Esophagus squamous epithelium (tissue), 5 donors: ENCODE measurements at places on chromosomes 6 and 20.
A peak's percentile ranks its signal among the peaks of the same experiment; 100 is the strongest.

DNA sequence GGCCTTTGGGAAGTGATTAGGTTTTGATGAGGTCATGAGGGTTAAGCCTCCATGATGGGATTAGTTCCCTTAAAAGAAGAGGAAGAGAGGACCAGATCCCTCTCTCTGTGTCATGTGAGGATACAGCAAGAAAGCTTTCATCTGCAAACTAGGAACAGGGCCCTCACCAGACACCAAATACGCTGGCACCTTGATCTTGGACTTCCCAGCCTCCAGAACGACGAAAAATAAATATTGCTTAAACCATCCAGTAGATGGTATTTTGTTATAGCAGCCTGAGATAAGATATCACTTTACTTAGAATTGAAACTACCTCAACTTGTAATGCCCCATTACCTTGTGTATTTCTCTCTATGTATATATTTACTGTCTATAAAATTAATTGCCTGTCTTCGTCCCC, 65.4 kb upstream of the NNAT start:
- H3K4me1 ChIP-seq: no peaks in the 10 kb centered on the region
- H3K4me3 ChIP-seq: no peak overlapping the region
- H3K27me3 ChIP-seq: no peaks in the 10 kb centered on the region
- no peaks in the 10 kb centered on the region for H3K36me3 ChIP-seq

GRCh38 chr6:36963451-36964290, 9.1 kb downstream of the PI16 start:
- peak overlapping the region; percentile 10 for H3K27ac ChIP-seq
- H3K4me3 ChIP-seq: no peak overlapping the region
- H3K4me1 ChIP-seq: peaks cover 16% of the 10 kb centered on the region
- no peak for DNase-seq
- no peaks in the 10 kb centered on the region for H3K36me3 ChIP-seq

DNA sequence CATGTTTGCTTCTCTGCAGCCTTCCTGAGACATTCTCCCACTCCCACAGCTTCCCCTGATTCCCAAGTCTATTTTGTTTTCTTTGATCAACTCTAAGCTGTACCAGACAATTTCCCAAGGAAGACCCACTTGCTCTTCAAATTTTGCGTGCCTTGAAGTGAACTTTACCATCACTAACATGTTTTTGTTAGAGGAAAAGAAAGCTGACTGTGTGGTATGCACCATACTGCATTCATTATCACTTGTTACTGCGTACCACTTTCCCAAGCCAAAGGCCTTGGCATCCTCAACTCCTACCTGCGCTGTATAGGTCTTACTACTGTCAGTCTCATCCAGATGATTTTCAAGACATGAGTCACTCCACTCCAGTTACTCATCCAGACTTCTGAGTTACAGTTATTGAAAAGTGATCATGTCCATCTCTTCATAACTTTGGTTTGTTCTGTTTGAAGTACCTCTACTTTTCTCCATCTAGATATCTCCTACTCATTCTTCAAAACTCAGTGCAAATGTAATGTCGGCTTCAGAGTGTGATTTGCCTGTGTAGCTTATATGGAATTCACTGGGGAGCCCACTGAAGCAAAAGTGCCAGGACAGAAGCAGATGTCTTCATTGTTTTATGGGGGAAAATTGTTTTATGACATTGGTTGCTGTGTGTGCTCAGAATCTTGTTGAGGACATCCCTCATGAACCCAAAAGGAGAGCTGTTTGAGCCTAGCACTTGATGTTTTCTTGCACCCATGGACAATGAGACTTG, 5.2 kb downstream of the RPS12 start:
- peaks cover 10% of the 10 kb centered on the region for H3K4me1 ChIP-seq
- peaks cover 28% of the 10 kb centered on the region for H3K36me3 ChIP-seq
- no peak overlapping the region for H3K4me3 ChIP-seq
- DNase-seq: no peak
- no peak overlapping the region for H3K27ac ChIP-seq
- H3K27me3 ChIP-seq: no peaks in the 10 kb centered on the region

DNA sequence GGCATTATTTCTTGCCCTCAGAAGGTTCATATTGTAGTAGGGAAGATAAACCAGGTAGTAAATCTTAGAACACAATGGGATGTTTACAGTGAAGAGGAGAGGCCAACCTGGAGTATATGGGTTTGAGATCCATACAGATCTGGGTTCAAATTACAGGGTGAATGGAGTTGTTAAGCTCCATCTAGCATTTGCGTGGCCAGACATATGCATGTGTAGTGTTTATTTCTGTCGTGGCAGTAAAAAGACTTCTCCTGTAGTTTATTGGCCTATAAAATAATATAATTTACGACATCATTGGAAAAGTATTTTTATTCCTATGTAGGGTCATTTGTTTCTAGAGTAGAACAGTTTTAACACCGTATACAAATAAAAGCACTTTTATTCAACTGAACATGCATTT, 25.2 kb upstream of the TULP4 start:
- H3K4me3 ChIP-seq: no peak overlapping the region
- H3K27ac ChIP-seq: no peak overlapping the region
- peaks cover 10% of the 10 kb centered on the region for H3K4me1 ChIP-seq
- H3K36me3 ChIP-seq: no peaks in the 10 kb centered on the region

DNA sequence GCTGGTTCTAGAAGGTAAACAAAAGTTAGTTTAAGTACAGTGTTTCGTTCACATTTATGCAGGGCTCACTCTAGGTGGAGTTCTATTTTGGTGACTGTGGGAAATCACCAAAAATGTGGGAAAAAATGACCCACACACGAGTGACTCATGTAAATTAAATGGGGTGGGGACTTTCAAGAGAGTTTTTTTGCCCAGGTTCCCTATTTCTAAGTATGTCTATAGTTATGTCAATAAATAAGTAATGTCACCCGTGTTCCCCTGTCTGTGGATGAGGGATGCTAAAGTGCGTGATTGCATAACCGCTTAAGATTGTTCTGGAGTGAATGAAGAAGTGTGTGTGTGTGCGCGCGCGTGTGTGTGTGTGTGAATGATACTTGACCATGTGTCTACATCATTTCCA, 69.1 kb downstream of the MYB start:
- no peak overlapping the region for H3K4me3 ChIP-seq
- no peaks in the 10 kb centered on the region for H3K4me1 ChIP-seq

- peaks cover 72% of the 10 kb centered on the region for H3K4me1 ChIP-seq
- no peaks in the 10 kb centered on the region for H3K27me3 ChIP-seq
- DNase-seq: no peak
- no peaks in the 10 kb centered on the region for H3K36me3 ChIP-seq
Measured at GRCh38 chr6:16698997-16699868, 62.0 kb downstream of the ATXN1 start.

DNA sequence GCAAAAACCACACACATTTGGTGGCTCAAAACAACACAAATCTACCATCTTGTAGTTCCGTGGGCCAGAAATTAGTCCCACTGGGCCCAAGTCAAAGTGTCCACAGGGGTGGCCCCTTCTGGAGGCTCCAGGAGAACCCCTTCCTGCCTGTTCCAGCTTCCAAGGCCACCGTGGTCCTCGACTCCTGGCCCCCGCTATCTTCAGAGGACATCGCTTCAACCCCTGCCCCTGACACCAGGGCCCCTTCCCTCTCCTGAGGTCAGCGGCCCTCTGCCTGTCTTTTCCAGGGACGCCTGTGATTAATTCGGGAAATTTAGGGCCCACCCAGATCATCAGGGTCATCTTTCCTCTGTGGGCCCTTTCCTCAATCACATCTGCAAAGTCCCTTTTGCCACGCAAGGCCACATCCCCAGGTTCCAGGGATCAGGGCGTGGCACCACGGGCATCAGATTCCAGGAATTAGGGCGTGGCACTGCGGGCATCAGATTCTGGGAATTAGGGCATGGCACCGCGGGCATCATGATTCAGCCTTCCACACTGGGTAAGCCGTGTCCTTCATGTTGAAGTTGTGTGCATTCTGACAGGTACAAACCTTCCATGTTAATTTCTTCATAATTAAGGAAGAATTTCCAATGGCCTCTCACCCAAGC, 59.9 kb upstream of the SMOC2 start:
- H3K4me1 ChIP-seq: peaks cover 3% of the 10 kb centered on the region
- H3K27me3 ChIP-seq: no peaks in the 10 kb centered on the region
- no peaks in the 10 kb centered on the region for H3K36me3 ChIP-seq
- H3K27ac ChIP-seq: no peak overlapping the region
- no peak overlapping the region for H3K4me3 ChIP-seq

DNA sequence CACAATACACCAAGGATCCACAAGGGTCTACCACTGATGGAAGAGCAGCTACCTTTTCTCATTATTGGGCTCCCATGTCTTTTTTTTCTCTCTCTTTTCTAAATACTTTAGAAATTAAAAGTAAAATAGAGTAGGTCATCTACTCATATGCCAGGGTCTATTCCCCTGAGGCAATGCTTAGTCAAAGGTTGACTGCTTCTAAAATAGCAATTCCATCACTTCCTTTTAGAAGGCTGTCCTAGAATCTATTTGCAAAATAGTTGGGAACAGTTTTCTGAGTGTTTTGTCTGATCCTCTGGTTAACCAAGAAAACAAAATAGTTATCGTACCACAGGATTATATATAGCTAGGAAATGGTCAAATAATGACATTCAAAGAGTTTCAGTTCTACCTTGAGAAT, 174.1 kb downstream of the COL21A1 start:
- no peaks in the 10 kb centered on the region for H3K4me1 ChIP-seq
- no peak overlapping the region for H3K27ac ChIP-seq
- no peak overlapping the region for H3K4me3 ChIP-seq
- H3K27me3 ChIP-seq: no peaks in the 10 kb centered on the region
- H3K36me3 ChIP-seq: no peaks in the 10 kb centered on the region
- DNase-seq: no peak

GRCh38 chr6:45297320-45297719, 30.8 kb upstream of the RUNX2 start:
- no peaks in the 10 kb centered on the region for H3K27me3 ChIP-seq
- H3K4me3 ChIP-seq: no peak overlapping the region
- H3K36me3 ChIP-seq: no peaks in the 10 kb centered on the region
- no peaks in the 10 kb centered on the region for H3K4me1 ChIP-seq
- DNase-seq: no peak
- no peak overlapping the region for H3K27ac ChIP-seq

DNA sequence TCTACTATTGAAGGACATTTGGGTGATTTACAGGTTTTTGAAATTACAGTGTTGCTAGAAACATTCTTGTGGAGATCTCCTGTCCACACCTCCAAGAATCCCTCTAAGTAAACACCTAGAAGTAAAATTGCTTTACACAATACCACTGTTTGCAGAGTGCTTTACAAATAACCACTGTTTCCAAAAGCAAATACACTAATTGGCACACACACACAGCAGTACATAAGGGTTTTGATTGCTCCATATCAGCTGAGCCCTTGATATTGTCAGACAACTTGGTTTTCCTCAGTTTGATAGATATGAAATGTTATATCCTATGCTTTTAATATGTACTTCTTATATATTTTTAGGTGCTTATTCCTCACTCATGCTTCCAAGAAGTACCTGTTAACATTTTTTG, 6.3 kb downstream of the HMGN4 start:
- H3K36me3 ChIP-seq: no peaks in the 10 kb centered on the region
- no peak overlapping the region for H3K4me3 ChIP-seq

- H3K27ac ChIP-seq: peak overlapping the region; percentile 92
- peak overlapping the region; percentile 86 for H3K4me3 ChIP-seq
- H3K36me3 ChIP-seq: no peaks in the 10 kb centered on the region
- H3K4me1 ChIP-seq: no peaks in the 10 kb centered on the region
- DNase-seq: no peak
- H3K27me3 ChIP-seq: no peaks in the 10 kb centered on the region
Measured at GRCh38 chr6:53794137-53794719, 577 bp upstream of the LRRC1 start.

DNA sequence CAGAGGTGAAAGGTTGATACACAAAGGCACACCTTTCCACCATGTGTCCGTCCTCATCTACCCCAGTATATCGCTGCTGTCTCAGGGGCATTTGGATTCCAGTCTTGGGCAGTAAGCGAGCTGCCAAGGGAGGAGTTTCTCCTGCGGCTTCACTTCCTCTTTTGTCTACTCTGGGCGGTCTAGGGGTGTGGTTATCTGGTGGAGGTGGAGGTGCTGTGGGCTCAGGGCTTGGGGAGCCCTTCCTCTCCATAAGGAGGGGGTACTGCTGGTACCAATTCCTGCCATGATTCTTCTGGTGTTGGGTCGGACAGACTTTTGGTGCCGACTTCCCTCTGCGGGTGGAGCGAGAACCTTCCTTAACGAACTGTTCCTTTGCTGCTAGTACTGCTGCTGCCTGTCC, 31.9 kb upstream of the FABP7 start:
- H3K27ac ChIP-seq: no peak overlapping the region
- H3K27me3 ChIP-seq: no peaks in the 10 kb centered on the region
- no peak for DNase-seq
- no peaks in the 10 kb centered on the region for H3K36me3 ChIP-seq
- H3K4me3 ChIP-seq: no peak overlapping the region

DNA sequence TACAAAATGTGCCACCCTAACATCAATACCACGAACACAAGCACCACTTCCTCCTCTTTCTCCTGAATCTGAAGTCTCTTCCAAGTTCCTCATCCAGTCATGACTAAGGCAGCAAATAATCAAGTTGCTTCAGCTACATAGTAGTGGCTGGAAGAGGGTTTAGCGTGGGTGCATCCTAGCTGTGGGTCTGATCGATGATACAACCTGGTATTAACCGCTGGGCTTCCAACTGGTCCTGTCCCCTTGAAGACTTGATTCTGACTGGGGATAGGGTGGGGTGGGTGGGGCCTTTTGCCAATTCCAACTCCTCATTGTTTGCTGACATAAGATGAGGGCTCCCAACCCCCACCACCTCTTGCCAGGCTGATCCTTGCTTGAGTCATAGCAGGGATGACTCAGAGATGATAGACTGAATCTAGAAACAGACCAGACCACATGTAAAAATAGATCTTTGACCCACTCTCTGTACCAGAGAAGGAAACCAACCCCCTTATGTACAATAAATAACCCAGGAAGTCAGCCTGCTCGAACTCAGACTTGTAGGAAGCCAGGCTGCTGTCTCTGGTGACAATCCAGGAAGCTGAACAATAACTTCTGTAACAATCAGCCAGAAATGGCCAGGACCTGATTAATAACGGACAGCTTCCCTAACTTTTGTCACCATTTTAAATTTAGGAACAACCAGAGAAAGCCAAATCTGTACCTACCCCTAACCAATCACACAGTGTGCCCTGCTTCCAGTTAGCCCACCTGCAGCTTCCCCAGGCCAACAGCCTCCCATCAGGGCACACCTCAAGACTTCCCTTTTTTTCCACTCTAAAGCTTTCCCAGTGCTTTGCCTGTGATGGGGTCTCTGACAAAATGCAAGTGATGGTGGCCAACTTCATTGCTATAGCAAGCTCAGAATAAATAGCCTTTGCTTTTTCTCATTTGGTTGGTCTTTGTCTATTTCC, 68.9 kb upstream of the FAM184A start:
- H3K4me1 ChIP-seq: peaks cover 28% of the 10 kb centered on the region
- no peak overlapping the region for H3K4me3 ChIP-seq
- no peak for DNase-seq

- no peak for DNase-seq
- H3K27ac ChIP-seq: no peak overlapping the region
- H3K4me1 ChIP-seq: no peaks in the 10 kb centered on the region
- no peak overlapping the region for H3K4me3 ChIP-seq
- no peaks in the 10 kb centered on the region for H3K27me3 ChIP-seq
- H3K36me3 ChIP-seq: no peaks in the 10 kb centered on the region
Measured at GRCh38 chr6:161348628-161348994, 74.8 kb upstream of the AGPAT4 start.

GRCh38 chr6:105192707-105193465, 13.1 kb upstream of the POPDC3 start:
- no peak for DNase-seq
- H3K4me1 ChIP-seq: no peaks in the 10 kb centered on the region
- H3K27me3 ChIP-seq: no peaks in the 10 kb centered on the region
- H3K4me3 ChIP-seq: no peak overlapping the region
- H3K36me3 ChIP-seq: no peaks in the 10 kb centered on the region

GRCh38 chr6:163814494-163815364, 400.2 kb downstream of the QKI start:
- H3K36me3 ChIP-seq: no peaks in the 10 kb centered on the region
- H3K4me3 ChIP-seq: no peak overlapping the region
- H3K27me3 ChIP-seq: no peaks in the 10 kb centered on the region
- no peak overlapping the region for H3K27ac ChIP-seq
